ENCODE measurements at places on chromosomes 2 and 18.

- DNase-seq, result no peak
These were observed 4.0 kb downstream of the DYSF start for GRCh38 chr2:71457123-71457915.

GRCh38 chr2:190948671-190949070 lies 65.3 kb downstream of the STAT1 start:
- no peak for DNase-seq

- no peak for DNase-seq
These were observed 88.6 kb downstream of the SMAD7 start for GRCh38 chr18:48862132-48862531.

DNA sequence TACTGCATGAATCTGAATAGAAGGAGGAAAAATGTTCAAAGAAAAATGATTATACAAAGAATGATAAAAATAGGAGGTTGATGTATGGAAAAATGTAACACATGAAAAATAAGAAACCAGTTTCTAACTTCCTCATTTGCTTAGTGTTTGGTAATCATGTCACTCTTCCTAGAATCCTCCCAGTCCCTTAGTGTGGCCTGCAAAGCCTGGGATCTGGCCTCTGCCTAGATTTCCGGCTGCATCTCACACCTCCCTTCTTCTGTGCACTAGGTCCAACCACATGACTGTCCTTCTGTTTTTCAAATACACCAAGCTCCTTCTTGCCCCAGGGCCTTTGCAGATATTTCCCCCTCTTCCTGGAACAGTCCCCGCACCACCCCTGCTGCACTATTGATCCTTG lies 76.8 kb upstream of the RBMS1 start:
- no peak for DNase-seq

- no peak for DNase-seq
These were observed 156.4 kb downstream of the AQP4 start for GRCh38 chr18:26708806-26709716.

GRCh38 chr2:26503231-26503880 lies 25.4 kb upstream of the OTOF start:
- peak; percentile 93 for DNase-seq

GRCh38 chr2:182447163-182447562 lies 20.3 kb upstream of the PDE1A start:
- DNase-seq, result no peak

DNA sequence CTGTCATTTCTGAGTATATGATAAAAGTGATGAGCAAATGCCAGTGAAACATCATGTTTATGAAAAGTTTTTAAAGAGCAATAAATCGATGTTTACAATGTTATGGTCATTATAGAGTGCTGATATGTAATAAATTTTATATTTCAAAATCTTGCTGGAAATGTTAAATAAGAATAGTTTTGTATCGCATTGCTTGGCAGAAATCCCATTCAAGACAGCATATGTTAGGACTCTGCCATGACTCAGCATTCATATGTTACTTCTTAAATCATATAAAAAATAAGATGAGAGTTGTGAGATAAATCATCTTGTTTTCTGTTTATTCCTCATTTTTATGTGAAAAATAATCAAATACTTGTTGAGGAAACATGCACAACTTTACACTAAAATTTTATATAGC lies 949.9 kb upstream of the NRXN1 start:
- DNase-seq, result no peak

GRCh38 chr18:30988440-30988839 lies 54.1 kb downstream of the DSC3 start:
- no peak for DNase-seq

DNA sequence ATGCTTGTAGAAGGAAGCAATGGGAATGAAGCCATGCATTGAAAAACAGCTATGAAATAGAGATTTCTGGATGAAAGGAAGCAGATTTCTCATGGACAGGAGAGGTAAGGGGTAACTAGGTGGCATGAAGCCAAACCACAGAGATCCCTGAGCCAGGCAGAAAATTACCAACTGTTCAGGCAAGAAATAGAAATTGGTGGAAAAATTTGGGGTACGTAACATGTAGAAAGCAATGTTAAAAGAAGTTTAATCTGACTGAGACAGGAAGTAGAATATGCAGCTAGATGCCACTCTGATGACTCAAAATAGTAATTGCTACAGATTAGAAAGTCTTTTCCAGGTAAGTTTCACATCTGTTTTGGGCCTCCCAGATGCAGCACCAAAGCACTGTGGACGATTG lies 928.5 kb upstream of the CELF4 start:
- no peak for DNase-seq

GRCh38 chr18:49733321-49733720 lies 80.0 kb downstream of the ACAA2 start:
- no peak for DNase-seq

- DNase-seq, result no peak
These were observed 1303.8 kb upstream of the NRXN1 start for GRCh38 chr2:52335727-52336126.

DNA sequence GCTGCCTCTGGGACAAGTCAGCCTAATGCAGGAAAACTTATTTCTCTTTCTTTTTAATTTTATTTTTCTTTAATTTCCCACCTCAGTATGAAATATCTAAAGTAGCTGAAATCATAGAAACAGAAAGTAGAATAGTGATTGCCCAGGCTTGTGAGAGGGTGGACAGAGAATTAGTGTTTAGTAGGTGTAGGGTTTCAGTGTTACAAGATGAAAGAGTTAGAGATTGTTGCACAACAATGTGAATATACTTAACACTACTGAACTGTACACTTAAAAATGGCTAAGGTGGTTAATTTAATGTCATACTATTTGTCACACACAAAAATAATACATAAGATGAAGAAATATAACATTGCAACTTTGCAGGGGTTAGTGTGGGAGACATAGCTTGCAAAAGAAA lies 80.8 kb downstream of the NAT8 start:
- no peak for DNase-seq

DNA sequence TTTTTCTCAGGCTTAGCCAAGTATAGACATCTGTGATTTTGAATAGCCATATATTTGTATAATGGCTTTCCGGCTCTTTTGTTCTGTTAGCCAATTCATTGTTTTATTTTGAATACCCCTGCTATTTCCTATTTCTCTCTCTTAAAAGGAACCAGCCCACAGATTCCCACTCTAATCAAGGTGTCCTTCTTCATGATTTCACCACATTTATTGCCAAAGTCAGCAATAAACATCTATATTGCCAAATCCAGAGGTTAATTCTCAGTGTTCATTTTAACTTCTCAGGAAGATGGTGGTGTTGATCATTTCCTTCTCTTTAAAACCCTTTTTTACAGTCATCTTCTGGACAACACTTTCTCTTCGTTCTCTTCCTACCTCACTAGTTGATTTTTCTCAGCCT lies 13.1 kb upstream of the ITPRID2 start:
- no peak for DNase-seq

GRCh38 chr2:36971990-36972389 lies 5.7 kb upstream of the STRN start:
- no peak for DNase-seq

GRCh38 chr2:75066121-75066902 lies 107.9 kb downstream of the POLE4 start:
- DNase-seq, result no peak

GRCh38 chr2:169069341-169069740 lies at the start of gene DHRS9:
Gene DHRS9 (plus strand): TSS chr2:169069563. CDS start chr2:169081582, 12,019 bp downstream.
- no peak for DNase-seq

DNA sequence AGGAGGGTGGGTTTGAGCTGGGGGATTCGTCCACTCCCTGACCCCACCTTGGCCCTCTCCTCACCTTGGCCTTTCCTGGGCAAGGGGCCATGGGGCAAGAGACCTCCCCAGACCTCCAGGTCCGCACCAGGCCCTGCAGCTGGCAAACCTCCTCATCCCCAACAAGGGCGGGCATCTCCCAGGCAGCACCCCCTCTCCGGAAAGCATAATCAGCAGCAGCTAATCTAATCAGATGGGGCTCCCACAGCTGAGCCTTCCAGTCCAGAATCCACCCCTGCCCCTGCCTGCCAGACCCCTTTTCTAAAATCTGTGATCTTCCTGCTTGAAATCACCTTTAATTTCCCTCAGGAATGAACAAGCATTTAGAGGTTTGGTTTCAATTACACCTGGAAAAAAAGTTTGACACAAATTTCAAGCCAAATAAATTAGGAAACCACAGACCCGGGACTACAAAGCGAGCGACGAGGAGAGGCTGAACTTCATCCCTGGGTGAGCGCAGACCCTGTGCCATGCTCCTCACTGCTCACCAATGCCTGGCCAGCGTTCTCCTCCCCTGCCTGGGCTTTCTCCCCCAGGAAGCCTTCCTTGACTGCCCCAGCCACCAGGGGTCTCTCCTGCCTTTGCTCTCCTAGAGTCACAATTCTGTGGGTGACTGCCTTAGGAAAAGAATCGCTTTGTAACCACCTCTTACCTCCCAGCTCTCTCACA lies 143.0 kb upstream of the MYCN start:
- no peak for DNase-seq

DNA sequence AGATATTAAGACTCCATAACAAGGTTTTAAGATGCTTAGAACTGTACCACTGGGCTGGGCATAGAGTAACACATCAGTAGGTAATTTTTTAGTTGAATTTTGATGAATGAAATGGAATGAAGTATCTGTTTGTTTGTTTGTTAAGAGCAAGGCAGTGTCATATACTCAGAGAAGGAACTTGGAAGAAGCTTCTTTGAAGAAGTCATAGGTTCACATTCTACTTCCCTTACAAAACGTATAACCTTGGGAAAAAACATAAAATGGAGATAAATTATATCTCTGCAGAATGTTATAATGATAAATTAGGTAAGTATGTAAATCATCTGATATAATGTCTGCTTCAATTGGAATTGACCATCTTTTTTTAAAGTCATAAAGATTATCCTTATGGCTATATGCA lies 122.1 kb upstream of the SLC39A10 start:
- no peak for DNase-seq

DNA sequence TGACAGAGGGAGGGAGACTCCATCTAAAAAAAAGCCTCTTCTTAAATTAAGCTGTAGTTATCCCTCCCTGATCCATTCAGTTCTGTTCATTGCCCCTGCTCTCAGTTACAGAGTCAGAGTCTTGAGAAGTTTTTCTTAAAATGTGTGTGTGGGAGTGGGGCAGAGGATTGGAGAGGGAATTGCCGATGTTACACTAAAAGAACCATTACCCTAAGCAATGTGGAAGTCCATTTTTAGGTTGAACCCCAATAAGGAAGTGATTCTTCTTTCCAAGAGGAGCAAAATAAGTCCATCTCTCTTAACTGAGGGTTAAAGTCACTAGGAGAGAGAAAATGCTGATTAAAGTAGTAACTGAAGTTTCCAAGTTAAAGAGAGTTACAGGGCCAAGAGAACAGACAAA lies 21.2 kb upstream of the THOC1 start:
- no peak for DNase-seq

DNA sequence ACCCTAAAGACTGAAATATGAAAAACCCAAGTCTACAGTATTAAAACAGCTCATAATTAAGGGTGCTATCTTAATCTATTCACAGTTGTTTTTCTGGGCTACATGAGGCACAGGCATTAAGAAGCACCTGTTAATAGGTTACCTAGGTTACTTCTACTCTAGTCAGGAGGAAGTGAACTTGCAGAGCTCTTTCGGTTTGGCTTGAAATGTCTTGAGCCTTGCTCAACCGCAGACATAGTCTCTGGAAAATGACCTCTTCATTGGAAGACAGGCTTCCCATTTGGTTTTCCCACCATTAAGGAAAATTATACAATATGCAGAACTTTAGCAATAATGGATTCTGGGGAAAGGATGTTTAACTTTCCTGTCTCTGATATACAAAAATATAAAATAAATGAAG lies 142.3 kb upstream of the KCNJ3 start:
- DNase-seq, result no peak

- no peak for DNase-seq
These were observed 54.0 kb downstream of the NAT8 start for GRCh38 chr2:73588177-73588576.

DNA sequence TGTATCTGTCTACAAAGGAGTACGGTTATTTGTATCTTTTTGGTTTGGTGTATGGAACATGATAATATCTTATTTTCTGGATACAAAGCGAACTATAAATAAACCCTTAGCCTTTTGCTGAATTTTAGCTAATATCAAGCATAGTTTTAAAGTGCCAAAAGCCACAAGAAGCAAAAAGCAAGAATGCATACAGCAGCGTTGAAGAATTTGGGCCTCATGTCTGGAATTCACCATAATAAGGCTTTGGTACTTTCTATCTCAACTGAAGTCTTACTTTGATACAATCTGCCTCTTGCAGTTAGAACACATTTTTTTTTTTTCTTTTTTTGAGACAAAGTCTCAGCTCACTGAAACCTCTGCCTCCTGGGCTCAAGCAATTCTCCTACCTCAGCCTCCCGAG lies 151.5 kb downstream of the ERBB4 start:
- DNase-seq, result no peak

- no peak for DNase-seq
These were observed 24.6 kb upstream of the TXNDC2 start for GRCh38 chr18:9861157-9861556.

- no peak for DNase-seq
These were observed 20.1 kb downstream of the PLEKHB2 start for GRCh38 chr2:131125195-131125757.

GRCh38 chr18:7681298-7681697 lies 114.2 kb downstream of the PTPRM start:
- DNase-seq, result no peak

DNA sequence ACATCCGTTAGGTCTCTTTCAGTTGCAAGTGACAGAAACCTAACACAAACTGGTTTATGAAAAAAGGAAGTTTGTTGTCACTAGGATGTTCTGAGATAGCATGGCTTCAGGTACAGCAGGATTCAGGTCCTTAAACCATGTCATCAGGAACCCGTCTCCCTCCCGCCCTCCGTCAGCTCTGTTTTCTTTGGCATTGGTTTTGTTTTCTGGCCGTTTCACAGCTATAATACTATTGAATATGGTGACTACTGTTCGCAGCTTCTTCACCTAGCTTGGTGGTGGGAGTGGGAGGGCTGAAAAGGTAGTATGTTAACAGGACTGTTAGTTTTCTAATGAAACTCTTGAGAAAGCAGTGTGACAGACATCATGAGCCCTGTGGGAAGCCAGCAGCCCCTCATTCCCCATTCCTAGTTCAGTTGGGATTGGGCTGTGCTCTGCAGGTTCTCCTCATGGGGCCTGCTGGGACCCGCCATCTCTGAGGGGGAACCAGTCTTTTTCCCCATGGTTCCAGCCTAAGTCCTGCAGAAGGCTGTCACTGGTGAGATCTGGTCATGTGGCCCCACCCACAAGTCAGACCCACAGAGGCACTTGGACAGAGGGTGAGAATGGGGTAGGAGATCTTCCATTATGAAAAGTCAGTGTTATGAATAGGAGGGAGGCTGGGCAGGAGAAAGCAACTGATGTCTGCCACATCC lies 12.1 kb downstream of the PTMA start:
- DNase-seq, result no peak

DNA sequence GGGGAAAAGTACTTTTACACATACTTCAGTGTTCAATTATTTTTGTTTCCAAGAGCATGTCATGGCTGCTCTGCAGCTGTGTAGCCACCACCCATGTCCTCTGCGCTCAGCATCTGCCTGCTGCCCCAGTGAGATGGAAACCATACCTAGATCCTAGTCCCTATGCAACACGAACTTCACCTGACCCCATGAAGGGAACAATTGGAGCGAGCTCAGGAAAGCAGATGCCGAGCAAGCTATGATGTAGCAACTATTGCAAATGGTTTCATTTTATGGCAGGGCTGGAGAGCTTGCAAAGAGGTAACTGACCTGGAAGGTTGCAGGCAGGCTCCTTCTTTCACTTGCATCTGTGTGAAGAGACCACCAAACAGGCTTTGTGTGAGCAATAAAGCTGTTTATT lies 1.3 kb upstream of the CCDC141 start:
- no peak for DNase-seq

- DNase-seq, result no peak
These were observed 134.0 kb upstream of the LYPD1 start for GRCh38 chr2:132804051-132804450.
